ENCODE measurements at places on chromosomes 5 and 9. TPM values are rescaled to one million over a fixed set of nuclear protein-coding genes. Genes with fewer than 3 reads are reported as not detected.

Gene FCN2
- total RNA-seq = not detected

Gene GFM2
- total RNA-seq = 59.6 TPM

DNA sequence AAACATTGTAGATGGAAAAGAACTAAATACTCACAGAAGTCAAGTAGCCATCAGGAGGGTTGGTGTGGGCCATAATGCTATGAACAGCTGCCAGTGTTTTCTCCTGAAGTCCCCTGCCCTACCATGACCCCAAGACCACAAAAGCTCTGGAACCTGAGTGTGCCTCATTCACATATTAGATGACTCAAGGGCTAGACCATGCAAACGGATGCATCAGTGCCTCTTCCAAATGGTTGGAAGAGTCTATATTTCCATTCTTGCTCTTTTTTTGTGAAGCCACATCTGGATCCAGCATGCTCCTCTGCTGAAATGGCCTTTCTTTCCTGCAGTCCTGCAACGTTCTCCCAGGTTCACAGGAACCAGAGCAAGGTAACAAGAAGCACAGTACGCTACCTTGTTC lies 136.6 kb upstream of the EPB41L4A start:
- H3K4me1 ChIP-seq = no peaks in the 10 kb centered on the region
- no peak overlapping the region for H3K4me3 ChIP-seq
- peak; percentile 39 for DNase-seq
- no peaks in the 10 kb centered on the region for H3K27me3 ChIP-seq
- H3K27ac ChIP-seq = no peak overlapping the region

DNA sequence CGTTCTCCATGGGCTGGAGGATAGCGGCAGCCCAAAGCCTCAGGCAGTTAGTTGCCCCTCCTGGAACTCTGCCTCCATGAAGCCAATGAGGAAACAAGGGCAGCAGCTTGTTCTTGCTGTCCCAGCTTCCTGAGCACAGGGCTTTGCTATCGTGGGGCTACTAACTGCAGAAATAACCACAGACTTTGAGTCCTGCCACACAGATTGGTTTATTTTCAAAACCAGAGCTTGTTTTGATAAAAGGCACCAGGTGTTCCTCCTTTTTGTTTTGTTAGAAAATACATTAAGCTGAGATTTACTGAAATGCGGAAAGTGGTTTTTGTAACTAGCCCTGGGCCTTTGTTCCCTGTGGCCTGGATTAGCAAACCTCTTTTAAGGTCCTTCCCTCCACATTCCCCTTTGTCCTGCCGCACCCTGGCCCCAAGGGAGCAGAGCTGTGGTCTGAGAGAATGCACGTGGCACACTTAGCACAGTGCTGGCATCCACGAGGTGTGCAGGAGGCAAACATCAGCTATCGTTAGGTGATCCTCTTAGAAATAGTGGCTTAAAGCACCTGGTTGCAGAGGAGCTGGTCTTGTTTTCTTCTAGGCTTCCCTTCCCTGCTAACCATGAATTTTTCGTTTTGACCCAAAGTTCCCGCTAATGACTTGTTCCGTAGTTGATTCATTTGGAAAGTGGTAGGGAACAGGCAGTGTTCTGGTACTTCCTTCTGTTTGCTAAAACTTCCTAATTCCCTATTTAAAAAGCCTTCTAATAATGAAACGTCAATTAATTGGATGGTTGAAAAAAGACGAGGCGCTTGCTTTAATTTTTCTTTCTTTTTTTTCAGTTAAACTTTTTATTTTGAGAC lies 21.5 kb downstream of the MVB12B start:
- DNase-seq = no peak
- H3K27me3 ChIP-seq = no peaks in the 10 kb centered on the region
- H3K4me1 ChIP-seq = no peaks in the 10 kb centered on the region
- H3K27ac ChIP-seq = no peak overlapping the region

GRCh38 chr9:97749928-97750327 lies 52.8 kb upstream of the XPA start:
- peaks cover 33% of the 10 kb centered on the region for H3K27me3 ChIP-seq
- DNase-seq = no peak
- no peak overlapping the region for H3K4me3 ChIP-seq
- H3K36me3 ChIP-seq = no peaks in the 10 kb centered on the region
- no peak overlapping the region for H3K27ac ChIP-seq
- H3K4me1 ChIP-seq = no peaks in the 10 kb centered on the region

Data from cardiac muscle cell (in vitro differentiated cells and primary cell).